Testis (tissue), 5 donors: ENCODE measurements at places on chromosomes 12 and 14. TPM values are rescaled to one million over a fixed set of nuclear protein-coding genes. Genes with fewer than 3 reads are reported as not detected.

CLEC4C gene
- total RNA-seq: 2.0 TPM

BICDL1 gene
- 78.3 TPM for total RNA-seq

DPY19L2 gene
- total RNA-seq: 55.6 TPM

RAD52 gene
- 20.9 TPM for total RNA-seq

DEGS2 gene
- total RNA-seq: 5.9 TPM

SDS gene
- total RNA-seq: not detected

WNT5B gene
- total RNA-seq: 4.6 TPM

PPFIA2 gene
- total RNA-seq: 18.3 TPM

TPH2 gene
- 2.2 TPM for total RNA-seq

- DNase-seq: peak; percentile 65
- H3K36me3 ChIP-seq: no peaks in the 10 kb centered on the region
- no peak within 1 kb of the TSS for H3K4me3 ChIP-seq
- no peaks in the 10 kb centered on the region for H3K27me3 ChIP-seq
- no peaks in the 10 kb centered on the region for H3K4me1 ChIP-seq
These were observed at the start of gene SDS for GRCh38 chr12:113403435-113404415. SDS (minus strand) TSS chr12:113403887; CDS start chr12:113399708, 4,179 bp downstream.

GRCh38 chr14:61266436-61266835 lies 14.7 kb downstream of the TMEM30B start:
- H3K27ac ChIP-seq: no peak overlapping the region
- DNase-seq: no peak
- no peaks in the 10 kb centered on the region for H3K27me3 ChIP-seq

DNA sequence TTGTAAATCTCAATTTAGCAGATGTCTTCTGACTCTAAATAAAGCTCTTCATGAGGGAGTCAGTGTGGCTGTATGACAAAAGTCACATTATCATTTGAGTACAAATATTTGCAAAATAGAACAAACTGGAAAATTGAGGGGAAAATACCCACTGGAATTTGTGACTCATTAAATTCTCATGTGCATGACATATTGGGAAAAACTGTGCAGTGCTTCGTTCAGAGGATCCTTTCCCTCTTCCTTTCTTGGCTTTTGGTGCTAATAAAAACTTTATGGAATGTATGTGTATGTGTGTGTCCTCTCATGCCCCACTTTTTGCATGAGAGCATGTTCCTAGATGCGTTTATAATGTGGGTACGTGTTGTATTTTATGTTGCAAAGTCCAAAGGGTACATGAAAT lies 267.8 kb downstream of the KTN1 start:
- H3K36me3 ChIP-seq: no peaks in the 10 kb centered on the region
- DNase-seq: no peak
- no peaks in the 10 kb centered on the region for H3K27me3 ChIP-seq
- no peak overlapping the region for H3K27ac ChIP-seq

- H3K27ac ChIP-seq: no peak overlapping the region
- no peaks in the 10 kb centered on the region for H3K27me3 ChIP-seq
- H3K36me3 ChIP-seq: no peaks in the 10 kb centered on the region
These were observed 164.6 kb downstream of the TMEM117 start for GRCh38 chr12:44000309-44000952.

GRCh38 chr14:64174922-64175782 lies 119.0 kb downstream of the ESR2 start:
- DNase-seq: no peak
- H3K27me3 ChIP-seq: no peaks in the 10 kb centered on the region
- no peaks in the 10 kb centered on the region for H3K4me1 ChIP-seq
- H3K4me3 ChIP-seq: no peak overlapping the region
- H3K27ac ChIP-seq: no peak overlapping the region

GRCh38 chr12:72261885-72262284 lies 10.3 kb upstream of the TRHDE start:
- H3K36me3 ChIP-seq: no peaks in the 10 kb centered on the region
- H3K27me3 ChIP-seq: no peaks in the 10 kb centered on the region
- no peak for DNase-seq
- no peak overlapping the region for H3K4me3 ChIP-seq

DNA sequence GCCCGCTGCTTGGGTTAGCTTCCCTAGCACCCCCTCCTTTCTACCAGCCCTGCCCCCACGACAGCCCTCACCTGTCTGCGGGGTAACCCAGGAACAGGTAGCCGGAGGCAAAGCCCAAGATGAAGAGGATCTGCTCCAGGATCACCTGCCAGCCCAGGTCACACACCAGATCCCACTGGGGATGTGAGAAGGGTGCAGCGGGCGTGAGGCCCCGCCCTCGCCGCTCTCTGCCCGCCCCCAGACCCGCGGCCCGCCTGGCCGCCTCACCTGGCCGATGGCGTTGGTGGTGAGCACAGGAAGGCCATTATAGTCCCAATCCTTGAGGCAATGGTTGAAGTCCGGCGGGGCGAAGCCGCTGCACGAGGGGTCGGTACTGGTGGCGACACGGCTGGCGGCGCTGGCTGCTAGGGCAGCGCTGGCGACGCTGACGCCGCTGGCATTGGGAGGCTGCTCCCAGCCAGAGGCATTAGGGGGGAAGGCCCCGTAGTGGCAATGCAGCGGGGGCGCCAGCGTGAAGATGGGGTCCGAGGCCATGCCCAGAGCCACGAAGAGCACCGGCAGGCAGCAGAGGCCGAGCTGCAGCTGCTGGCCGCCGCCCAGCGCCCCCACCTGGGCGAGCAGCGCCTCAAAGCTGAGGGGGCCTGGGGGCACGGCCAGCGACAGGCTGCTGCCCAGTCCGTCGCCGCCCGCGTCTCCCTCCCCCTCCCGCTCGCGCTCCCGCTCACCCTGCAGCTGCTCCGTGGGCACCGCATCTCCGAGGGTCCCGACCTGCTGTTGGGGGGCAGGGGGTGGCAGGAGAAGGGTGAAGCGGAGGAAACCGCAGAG lies 794 bp downstream of the SLC22A17 start:
- H3K27ac ChIP-seq: no peak overlapping the region
- no peaks in the 10 kb centered on the region for H3K27me3 ChIP-seq
- peaks cover 5% of the 10 kb centered on the region for H3K4me1 ChIP-seq
- DNase-seq: no peak

DNA sequence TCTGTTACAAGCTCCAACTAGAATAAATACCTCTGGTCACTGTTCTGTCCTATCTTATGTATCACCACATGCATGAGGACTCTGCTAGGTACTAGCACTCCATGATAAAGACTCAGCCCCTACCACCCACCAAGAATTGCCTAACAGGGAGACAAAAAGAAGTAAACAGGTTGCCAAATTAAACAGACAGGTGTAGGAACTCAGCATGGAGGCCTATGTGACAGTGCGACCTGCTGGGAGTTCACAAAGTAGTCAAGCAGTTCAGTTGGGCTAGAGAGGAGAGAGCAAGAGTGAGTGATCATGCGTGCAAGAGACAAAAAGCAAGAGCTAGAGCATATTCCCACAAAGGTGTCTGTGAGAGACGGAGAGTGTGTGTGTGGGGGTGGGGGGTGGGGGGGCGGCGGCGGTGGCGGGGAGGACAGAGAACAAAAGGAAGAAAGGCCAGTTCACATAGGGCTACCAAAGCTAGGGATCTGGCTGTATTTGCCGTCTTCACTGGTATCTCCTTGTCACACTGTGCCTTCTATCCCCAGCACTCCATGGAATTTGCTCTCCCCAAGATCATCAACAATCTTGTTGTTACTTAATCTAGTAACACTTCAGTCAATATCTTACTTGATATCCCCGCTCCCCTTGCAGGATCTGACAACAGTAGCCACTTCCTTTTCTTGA lies 81.2 kb downstream of the SPPL3 start:
- no peaks in the 10 kb centered on the region for H3K27me3 ChIP-seq
- DNase-seq: no peak
- no peak overlapping the region for H3K4me3 ChIP-seq
- no peaks in the 10 kb centered on the region for H3K36me3 ChIP-seq
- peaks cover 7% of the 10 kb centered on the region for H3K4me1 ChIP-seq

- no peak overlapping the region for H3K27ac ChIP-seq
- no peak overlapping the region for H3K4me3 ChIP-seq
- DNase-seq: no peak
- H3K36me3 ChIP-seq: no peaks in the 10 kb centered on the region
These were observed 931.9 kb upstream of the TMEM132C start for GRCh38 chr12:127334912-127335644.

GRCh38 chr12:57526477-57527126 lies 4.0 kb downstream of the MBD6 start:
- H3K4me3 ChIP-seq: no peak overlapping the region
- H3K4me1 ChIP-seq: peaks cover 24% of the 10 kb centered on the region
- H3K36me3 ChIP-seq: no peaks in the 10 kb centered on the region
- no peak for DNase-seq

DNA sequence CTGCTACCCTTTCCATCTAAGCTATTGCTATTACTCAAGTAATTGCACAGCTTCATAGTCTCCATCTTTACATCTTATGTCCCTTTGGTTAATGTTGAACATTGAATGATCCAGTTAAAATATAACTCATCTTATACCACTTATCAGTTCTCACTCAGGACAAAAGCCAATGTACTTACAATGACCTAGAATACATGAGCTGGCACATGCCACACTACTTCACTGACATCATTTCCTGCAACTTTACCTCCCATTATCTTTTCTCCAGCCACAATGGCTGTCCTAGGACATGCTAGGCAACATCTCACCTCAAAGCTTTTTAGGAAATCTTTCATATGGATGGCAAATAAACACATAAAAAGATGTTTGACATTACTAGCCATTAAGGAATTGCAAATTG lies 309.2 kb downstream of the FOXG1 start:
- no peak overlapping the region for H3K4me3 ChIP-seq
- H3K4me1 ChIP-seq: no peaks in the 10 kb centered on the region
- no peak for DNase-seq
- no peaks in the 10 kb centered on the region for H3K27me3 ChIP-seq

- no peak for DNase-seq
- H3K36me3 ChIP-seq: no peaks in the 10 kb centered on the region
- H3K27me3 ChIP-seq: no peaks in the 10 kb centered on the region
- no peak overlapping the region for H3K4me3 ChIP-seq
These were observed 227.1 kb downstream of the C12orf50 start for GRCh38 chr12:87801860-87802720.

DNA sequence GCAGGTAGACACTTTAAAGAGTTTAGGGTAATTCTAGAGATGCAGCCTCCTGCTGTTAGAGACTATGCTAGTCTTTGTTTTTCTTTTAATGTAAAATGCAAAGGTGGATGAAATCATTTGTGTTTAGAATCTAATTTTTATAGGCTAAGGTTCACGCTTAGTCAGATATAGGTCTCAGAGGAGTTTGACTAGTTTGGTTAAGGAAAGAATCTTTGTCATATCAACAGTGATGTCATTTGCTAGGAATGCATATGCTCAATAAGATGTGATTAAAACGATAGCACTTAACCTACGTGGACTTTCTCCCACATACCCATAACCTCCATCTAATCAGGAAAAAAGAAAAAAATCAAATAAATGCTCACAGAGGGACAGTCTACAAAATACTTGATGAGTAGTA lies 859.3 kb upstream of the ATXN7L3B start:
- H3K27ac ChIP-seq: no peak overlapping the region
- DNase-seq: no peak
- no peaks in the 10 kb centered on the region for H3K36me3 ChIP-seq
- H3K27me3 ChIP-seq: no peaks in the 10 kb centered on the region
- no peaks in the 10 kb centered on the region for H3K4me1 ChIP-seq
- no peak overlapping the region for H3K4me3 ChIP-seq

DNA sequence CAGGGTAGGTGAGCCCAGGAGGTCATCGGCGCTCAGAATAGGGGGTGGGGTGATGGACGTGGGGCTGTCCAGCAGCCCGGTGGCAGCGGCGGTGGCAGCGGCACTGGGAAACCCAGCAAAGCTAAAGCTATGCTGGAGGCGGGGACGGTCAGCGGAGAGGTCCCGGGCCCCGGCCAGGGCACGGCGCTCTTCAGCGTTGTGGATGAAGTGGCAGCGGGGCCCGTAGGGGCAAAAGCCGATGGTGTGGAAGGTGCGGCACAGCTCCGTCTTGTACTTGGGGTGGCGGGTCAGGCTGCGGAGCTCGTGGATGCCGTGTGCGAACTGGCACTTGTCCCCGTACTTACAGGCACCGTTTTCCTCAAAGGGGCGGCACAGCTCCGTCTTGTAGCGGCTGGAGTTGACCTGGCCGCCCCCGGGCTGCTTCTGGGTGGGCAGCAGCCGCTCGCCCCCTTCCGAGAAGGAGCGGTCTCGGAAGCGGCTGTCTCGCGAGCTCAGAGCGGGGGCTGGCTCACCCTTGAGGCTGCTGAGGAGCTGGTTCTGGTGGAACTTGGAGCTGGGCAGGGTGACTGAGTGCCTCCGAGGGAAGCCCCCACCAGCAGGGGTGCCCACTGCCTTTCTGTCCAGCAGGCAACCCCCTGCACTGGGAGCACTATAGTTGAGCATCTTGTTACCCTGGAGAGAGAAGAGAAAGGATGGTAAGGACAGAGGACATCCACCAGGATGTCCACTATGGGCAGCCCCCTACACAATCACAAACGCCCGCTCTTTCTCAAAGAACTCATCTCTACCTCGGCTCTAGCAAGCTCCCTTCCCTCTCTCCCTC lies 2.8 kb downstream of the ZFP36L1 start:
- peak overlapping the region; percentile 81 for H3K4me3 ChIP-seq
- peaks cover 23% of the 10 kb centered on the region for H3K4me1 ChIP-seq
- peak overlapping the region; percentile 99 for H3K27ac ChIP-seq
- no peaks in the 10 kb centered on the region for H3K36me3 ChIP-seq
- peak; percentile 32 for DNase-seq

DNA sequence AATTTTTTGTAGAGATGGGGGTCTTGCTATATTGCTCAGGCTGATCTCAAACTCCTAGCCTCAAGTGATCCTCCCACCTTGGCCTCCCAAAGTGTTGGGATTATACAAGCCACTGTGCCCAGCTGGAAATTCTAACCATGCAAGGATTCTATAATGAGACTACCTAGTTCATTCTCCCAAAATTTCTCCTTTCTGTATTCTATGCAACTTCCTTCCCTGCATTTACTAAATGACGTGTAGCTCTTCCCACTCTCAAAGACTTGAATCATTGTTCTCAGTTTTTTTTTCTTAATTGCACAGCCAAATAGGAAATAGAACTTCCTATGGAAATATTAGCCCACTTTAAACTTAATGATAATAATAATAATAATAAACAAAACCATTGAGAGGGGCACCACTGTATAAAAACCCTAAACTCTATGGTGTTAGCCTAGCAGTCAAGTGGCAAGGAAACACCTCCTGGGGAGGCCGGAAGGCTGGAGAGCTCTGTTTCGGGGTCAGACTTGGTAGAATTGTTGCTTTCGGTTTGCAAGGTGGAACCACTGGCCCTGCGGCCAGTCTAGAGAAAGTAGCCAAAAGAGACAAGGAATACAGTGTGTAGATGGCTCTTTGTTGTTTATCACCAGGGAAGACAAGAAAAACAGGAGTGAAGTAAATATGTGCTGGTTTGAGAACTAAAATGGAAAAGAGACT lies 40.0 kb upstream of the TESC start:
- H3K27ac ChIP-seq: no peak overlapping the region
- peaks cover 19% of the 10 kb centered on the region for H3K4me1 ChIP-seq

DNA sequence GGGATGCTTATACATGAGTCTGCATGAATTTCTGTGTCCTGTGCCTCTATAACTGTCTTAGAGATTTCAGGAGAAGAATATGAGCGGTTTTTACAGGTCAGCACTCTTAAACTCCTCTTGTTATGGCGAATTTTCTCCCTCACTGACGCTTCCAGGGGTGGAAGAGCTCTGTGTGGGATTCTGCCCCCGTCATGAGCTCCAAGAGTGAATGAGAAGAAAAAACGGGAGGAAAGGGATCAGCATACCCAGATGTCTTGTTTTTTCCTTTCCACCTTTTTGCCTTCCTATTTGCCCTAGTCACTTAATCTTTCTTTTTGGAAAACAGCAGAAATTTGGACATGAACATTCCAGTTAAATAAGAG lies 651 bp downstream of the PFKM start:
- peak overlapping the region; percentile 73 for H3K27ac ChIP-seq
- H3K4me1 ChIP-seq: peaks cover 9% of the 10 kb centered on the region
- no peaks in the 10 kb centered on the region for H3K36me3 ChIP-seq
- DNase-seq: no peak
- H3K27me3 ChIP-seq: no peaks in the 10 kb centered on the region

GRCh38 chr12:114701104-114701414 lies 17.1 kb upstream of the TBX3 start:
- no peak for DNase-seq
- no peak overlapping the region for H3K27ac ChIP-seq
- no peaks in the 10 kb centered on the region for H3K4me1 ChIP-seq
- H3K36me3 ChIP-seq: no peaks in the 10 kb centered on the region
